ENCODE measurements at places on chromosomes 2 and 18. TPM values are rescaled to one million over a fixed set of nuclear protein-coding genes. Genes with fewer than 3 reads are reported as not detected.
A peak's percentile ranks its signal among the peaks of the same experiment; 100 is the strongest.

CTIF gene
- 72.4 TPM for total RNA-seq

ALK gene
- total RNA-seq = not detected

SERPINB8 gene
- total RNA-seq = 24.6 TPM

CD226 gene
- 5.8 TPM for total RNA-seq

RAMP1 gene
- total RNA-seq = 11.1 TPM

NEURL3 gene
- 0.29 TPM for total RNA-seq

GPR75 gene
- total RNA-seq = 2.5 TPM

- H3K27ac ChIP-seq = no peak overlapping the region
- no peaks in the 10 kb centered on the region for H3K27me3 ChIP-seq
- H3K4me3 ChIP-seq = no peak overlapping the region
- no peaks in the 10 kb centered on the region for H3K36me3 ChIP-seq
- H3K4me1 ChIP-seq = no peaks in the 10 kb centered on the region
- DNase-seq = no peak
These were observed 235.6 kb upstream of the HS6ST1 start for GRCh38 chr2:128554151-128554769.

DNA sequence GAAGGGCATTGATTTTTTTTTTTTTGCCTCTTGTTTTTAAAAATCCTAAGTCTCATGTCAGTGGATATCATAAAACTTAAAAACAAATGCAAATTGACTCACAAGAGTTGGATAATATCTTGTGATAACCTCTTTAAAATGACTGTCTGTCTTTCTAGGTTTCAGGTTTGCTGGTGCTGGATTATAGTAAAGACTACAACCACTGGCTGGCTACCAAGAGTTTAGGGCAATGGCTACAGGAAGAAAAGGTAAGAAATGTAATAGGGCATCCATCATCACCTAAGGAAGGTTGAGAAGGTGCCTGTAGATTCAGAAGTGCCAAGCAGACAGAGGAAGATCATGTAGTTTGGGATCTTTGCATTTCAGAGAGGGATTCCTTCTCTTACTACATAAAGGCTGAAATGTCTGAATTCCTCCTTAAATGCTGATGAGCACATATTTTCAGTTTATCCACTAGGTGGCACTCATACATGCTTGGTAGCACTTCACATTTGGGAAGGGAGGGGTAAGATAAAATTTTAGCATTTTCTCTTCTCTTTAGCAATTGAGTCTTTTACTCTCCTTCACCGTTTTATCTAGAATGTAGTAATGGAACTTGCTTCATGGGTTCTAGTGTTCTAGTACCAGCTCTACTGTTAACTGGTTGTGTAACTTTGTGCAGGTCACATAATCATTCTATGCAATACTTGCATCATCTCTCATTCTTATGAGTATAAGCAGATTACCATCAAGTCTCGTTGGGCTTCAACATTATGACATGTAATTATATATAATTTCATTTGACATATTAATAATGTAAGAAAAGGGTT lies 21.1 kb downstream of the CPS1 start:
- DNase-seq = no peak
- no peaks in the 10 kb centered on the region for H3K4me1 ChIP-seq
- no peaks in the 10 kb centered on the region for H3K36me3 ChIP-seq
- no peaks in the 10 kb centered on the region for H3K27me3 ChIP-seq
- no peak overlapping the region for H3K27ac ChIP-seq
- H3K4me3 ChIP-seq = no peak overlapping the region

- DNase-seq = no peak
- H3K4me3 ChIP-seq = no peak overlapping the region
- no peaks in the 10 kb centered on the region for H3K27me3 ChIP-seq
- no peaks in the 10 kb centered on the region for H3K4me1 ChIP-seq
- H3K36me3 ChIP-seq = no peaks in the 10 kb centered on the region
- H3K27ac ChIP-seq = no peak overlapping the region
These were observed 21.5 kb upstream of the ZEB2 start for GRCh38 chr2:144541396-144541795.

- peaks cover 28% of the 10 kb centered on the region for H3K4me1 ChIP-seq
- DNase-seq = peak; percentile 62
- peak overlapping the region; percentile 55 for H3K27ac ChIP-seq
- H3K27me3 ChIP-seq = no peaks in the 10 kb centered on the region
These were observed 7.7 kb downstream of the PSD4 start for GRCh38 chr2:113181258-113182051.

DNA sequence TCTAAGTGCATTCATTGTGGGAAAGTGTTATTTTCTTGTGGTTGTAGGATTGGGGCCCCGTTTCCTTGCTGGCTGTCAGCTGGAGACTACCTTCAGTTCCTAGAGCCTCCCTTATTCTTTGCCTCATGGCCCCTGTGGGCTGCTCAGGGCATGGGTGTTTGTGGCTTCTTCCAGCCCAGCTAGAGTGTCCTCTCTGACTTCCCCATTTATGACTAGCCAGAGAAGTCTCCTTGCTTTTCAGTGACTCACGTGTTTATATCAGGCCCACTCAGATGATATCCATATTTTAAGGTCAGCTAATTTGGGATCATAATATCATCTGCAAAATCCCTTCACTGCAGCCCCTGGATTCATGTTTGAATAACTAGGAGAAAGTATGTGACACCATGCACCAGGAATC lies 62.8 kb downstream of the DTNA start:
- H3K4me1 ChIP-seq = no peaks in the 10 kb centered on the region
- DNase-seq = no peak
- no peaks in the 10 kb centered on the region for H3K36me3 ChIP-seq
- no peaks in the 10 kb centered on the region for H3K27me3 ChIP-seq
- no peak overlapping the region for H3K4me3 ChIP-seq

- H3K4me1 ChIP-seq = no peaks in the 10 kb centered on the region
- H3K4me3 ChIP-seq = no peak overlapping the region
- no peaks in the 10 kb centered on the region for H3K36me3 ChIP-seq
- H3K27ac ChIP-seq = no peak overlapping the region
These were observed 113.8 kb upstream of the KLF7 start for GRCh38 chr2:207279520-207279919.

DNA sequence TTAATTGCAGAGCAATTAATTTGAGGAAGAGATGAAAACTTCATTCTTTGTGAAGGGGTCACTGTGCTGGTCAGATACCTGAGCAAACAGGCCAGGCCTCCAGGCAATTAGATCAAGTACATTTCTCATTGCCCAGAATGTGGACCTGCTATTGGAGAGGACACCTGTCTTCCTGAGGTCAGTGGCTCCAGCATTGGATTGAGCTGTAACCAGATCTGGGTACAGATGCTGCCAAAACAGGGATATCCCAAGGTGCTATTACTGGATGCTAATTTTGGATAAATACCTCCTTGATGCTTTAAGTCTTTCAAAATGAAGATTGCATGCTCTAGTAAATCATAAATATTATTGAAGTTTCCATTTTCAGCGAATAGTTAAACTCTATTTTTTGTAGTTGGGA lies 131.5 kb downstream of the FAM161A start:
- H3K4me1 ChIP-seq = no peaks in the 10 kb centered on the region
- no peak overlapping the region for H3K27ac ChIP-seq
- H3K27me3 ChIP-seq = no peaks in the 10 kb centered on the region
- H3K4me3 ChIP-seq = no peak overlapping the region

DNA sequence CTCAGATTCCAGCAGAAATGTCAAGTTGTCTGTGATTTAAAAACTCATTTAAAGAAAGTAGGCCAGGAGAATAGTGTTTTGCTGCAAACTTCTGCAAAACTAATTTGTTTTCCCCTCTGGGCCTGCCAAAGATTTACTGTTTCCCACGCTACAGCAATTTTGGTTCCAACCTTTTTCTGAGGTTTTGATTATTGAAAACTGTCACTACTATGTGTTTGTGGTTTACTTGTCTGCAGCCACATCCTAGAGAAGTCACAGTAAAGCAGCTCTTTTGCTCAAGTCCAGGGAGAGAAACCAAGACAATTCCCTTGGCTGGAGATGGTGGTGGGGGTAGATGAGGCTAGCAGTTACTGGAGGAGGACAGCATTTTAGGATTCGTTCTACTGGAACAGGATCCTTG lies 12.8 kb downstream of the IL1R2 start:
- DNase-seq = no peak
- no peak overlapping the region for H3K4me3 ChIP-seq
- peaks cover 3% of the 10 kb centered on the region for H3K4me1 ChIP-seq
- no peaks in the 10 kb centered on the region for H3K27me3 ChIP-seq

DNA sequence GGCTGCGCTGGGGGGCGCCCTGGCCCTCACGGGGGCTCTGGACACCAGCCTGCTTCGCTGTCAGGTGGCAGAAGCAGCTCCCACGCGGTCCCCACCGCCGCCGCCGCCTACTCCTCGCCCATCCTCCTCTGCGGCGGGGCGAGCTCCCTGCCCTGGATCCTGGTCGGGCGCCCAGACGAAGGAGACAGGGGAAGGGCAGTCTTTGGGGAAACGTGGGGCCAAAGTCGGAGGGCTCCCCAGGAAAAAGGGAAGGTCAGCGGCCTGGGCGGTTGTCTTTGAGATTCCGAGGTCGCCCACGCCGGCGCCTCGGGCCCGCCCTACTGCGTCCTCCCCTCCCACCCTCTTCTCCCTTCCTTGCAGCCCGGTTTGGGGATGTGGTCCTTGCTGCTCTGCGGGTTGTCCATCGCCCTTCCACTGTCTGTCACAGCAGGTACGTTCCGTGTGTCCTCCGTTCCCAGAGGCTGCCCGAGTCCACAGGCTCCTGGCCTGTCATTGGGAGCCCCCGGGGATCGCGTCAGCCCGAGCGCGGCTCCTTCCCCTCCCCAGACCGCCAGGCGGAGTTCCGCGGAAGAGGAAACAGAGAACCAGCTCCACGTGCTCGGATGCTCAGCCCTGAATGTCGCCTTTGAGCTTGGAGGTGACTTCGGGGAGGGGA lies 800 bp downstream of the IL1RL2 start:
- H3K27ac ChIP-seq = peak overlapping the region; percentile 18
- H3K27me3 ChIP-seq = no peaks in the 10 kb centered on the region
- no peaks in the 10 kb centered on the region for H3K36me3 ChIP-seq
- peak overlapping the region; percentile 54 for H3K4me3 ChIP-seq
- H3K4me1 ChIP-seq = no peaks in the 10 kb centered on the region
- peak; percentile 83 for DNase-seq

GRCh38 chr2:28707592-28707991 lies 44.0 kb upstream of the PPP1CB start:
- no peak overlapping the region for H3K4me3 ChIP-seq
- H3K36me3 ChIP-seq = no peaks in the 10 kb centered on the region
- H3K27me3 ChIP-seq = no peaks in the 10 kb centered on the region
- no peak for DNase-seq
- no peak overlapping the region for H3K27ac ChIP-seq
